ENCODE measurements at places on chromosomes 3 and 15.
A peak's percentile ranks its signal among the peaks of the same experiment; 100 is the strongest.

- DNase-seq: no peak
Observed at GRCh38 chr3:76912841-76913383, 127.0 kb upstream of the ROBO2 start.

- peak; percentile 82 for DNase-seq
Observed at GRCh38 chr3:30770387-30770786, 124.1 kb downstream of the GADL1 start.

DNA sequence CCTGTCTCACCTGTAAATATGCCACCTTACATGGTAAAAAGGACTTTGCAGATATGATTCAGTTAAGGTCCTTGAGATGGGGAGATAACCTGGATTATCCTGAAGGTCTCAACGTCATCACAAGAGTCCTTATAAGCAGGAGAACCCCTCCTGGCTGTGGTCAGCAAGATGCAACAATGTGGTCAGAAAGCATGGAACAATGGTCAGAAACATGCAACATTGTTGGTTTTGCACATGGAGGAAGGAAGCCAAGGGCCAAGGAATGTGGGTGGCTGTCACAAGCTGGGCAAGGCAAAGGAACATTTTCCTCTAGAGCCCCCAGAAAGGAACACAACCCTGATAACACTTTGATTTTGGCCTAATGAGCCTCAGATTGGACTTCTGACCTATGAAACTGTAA lies 9.4 kb upstream of the SUMF1 start:
- no peak for DNase-seq

DNA sequence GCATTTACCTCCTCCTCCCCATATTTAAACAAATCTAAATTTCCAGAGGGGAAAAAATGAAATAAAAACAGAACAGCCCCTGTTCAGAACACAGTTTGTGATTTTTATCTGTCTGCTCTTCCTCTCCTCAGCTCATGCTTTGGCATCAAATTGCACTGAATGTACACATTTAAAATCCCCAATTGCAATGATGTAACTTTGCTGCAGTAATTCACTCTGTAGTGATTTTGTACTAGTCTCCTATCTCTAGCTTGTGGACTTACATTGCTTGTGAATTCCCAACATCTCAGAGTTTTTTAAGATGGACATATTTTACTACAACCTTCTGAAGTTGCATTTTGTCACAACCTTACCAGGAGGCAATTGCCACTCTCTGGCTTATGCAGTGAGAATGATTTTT lies 81.6 kb upstream of the ROBO2 start:
- DNase-seq: no peak

All from fibroblast of skin of right quadriceps (primary cell).